ENCODE measurements at places on chromosomes 5 and 9.

DNA sequence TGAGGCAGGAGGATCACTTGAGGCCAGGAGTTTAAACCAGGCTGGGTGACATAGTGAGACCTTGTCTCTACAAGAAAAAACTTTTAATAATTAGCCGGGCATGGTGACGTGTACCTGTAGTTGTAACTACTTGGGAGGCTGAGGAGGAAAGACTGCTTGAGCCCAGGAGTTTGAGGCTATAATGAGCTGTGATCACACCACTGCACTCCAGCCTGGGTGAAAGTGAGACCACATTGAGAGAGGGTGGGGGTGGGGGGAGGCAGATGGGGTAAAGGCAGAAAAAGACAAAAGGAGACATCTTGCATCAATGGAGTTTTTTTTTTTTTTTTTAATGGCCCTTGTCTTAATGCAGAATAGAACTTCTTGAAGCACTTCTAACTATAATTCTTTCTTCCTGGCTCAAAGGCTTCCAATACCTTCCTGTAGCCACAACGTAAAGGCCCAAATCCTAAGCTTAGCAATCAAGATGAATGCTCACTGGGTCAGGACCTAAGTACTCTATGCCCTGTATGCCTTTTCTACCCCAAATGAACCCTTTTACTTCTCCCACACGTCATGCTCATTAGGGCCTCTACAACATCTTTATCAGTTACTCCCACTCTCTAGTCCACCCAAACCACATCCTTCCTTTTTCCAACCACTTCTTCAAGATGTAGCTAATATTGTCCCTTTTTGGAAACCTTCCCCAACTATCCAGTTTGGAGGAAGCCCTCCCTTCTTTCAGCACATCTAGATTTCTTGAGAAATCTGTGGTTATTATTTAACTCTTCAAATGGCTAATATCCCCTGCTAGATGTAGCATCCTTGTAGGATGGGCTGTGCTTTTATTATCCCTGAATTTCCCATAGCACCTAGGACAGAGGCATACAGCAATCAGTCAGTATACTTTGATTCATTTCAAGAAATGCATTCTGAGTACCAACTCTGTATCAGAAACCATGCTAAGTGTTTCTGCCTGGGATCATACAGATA, 40.8 kb downstream of the CSF2 start:
- no peak for DNase-seq

DNA sequence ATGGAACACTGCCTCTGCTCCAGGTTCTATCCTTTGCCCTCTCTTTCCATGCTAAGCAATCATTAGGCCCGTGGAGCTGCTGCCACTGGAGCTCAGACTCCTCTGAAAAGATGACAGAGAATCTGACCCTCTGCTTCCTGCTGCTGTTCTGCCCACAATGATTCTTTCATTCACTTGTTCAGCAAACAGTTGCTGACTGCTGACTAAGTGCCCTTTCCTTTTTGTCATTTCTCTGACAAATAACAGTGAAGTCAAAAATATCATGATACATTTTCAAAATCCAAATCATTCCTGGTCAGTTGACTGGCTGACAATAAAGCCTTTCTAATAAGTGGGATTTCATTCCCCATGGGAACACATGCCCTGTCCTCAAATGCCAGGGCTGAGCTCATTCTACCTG, 110.1 kb downstream of the SIL1 start:
- no peak for DNase-seq

DNA sequence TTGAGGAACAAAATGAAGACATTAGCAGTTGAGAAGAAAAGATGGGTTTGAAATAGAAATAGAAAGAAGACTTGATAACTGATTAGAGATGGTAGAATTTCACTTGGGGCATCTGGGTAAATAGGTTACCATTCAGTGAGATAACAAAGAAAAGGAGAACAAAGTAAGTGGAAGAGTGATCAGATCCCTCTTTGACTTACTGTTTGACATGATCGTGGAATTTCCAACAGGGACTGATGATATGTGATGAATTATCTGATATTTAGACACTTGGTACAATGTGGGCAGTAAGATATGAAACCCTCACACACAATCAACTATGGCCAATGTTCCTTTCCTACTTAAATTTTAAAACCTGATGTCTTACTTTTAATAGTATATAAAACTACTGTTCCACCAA, 70.1 kb upstream of the STARD4 start:
- DNase-seq = no peak

- DNase-seq = no peak
These were observed 88.9 kb downstream of the CYFIP2 start for GRCh38 chr5:157354800-157355199.

DNA sequence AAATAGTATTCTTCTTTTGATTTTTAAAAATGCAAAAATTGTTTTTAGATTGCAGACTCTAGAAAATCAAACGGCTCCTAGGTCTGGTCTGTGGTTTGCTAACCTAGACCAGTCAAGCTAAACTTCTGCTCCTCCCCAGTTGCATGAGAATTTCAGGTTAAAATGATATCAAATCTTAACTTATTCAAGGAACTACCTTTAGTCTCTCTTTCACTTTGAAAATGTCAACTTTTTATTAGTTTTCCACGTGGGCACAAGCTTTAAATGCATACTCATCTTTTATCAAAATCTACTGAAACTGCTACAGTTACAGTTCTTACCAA, 8.8 kb downstream of the CAMK4 start:
- DNase-seq = no peak

- DNase-seq = no peak
These were observed 469.9 kb upstream of the DAP start for GRCh38 chr5:11230890-11231289.
